Smooth muscle cell of the brain vasculature (primary cell): ENCODE measurements at places on chromosomes 1 and 21.

DNA sequence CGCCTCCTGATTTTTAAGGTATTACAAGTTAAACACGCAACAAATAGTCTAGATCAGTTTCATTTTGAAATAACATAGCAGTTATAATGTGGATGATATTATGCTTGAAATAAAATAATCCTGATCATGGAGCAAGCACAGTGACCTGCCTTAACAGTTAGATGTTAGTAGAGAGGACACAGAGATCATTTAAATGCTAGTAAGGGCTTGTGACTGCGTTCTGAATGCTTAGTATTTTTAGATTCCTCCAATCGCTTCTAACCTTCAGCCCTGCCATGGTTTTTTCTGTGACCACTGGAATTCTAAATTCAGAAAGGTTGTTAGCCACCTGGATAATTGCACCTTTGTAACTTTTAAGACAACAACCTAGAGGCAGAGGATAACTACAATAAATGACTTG, 46.4 kb downstream of the KIF26B start:
- no peak for DNase-seq

DNA sequence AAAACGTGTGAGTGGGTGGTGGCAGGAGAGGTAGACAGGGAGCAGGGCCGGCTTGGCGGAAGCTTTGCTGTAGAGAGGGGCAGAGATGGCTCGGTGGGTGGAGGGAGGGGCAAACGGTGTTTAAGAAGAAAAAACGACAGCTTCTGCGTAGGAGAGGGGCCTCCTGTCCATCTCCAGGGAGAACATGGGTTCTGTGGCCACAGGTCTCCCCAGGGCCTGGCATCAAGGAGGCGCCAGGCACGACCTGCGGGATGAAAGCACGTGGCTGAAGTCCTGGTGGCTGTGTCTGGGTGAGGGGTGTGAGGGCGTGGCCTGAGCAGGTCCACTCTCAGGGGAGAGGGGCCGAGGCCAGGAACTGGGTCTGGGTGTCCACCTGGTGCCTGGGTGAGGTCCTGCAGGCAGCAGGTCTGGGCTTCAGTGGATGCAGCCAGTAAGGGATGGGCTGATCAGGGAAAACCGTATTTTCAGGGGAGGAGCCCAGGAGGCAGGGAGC, 940 bp upstream of the PRKCZ start:
- DNase-seq = no peak

- no peak for DNase-seq
These were observed 951 bp upstream of the LINGO4 start for GRCh38 chr1:151806170-151806569.

DNA sequence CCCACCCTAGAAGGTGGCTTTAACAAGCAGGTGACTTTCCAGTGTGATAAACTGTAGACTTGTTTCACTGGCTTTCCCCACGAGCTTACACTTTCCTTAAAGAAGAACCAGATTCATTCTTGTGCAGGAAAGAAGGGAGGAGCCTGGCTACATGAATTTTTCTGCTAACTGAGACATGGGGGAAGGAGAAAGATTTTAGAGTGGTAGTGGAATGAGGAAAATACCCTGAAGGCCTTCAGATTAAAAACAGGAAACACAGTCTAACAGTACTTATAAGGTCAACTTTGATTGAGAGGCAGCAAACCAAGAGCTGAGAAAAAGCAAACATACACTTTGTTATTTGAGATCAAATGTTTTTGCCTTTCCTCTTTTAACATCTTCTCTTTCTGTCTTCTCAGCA, 640.9 kb upstream of the PLXNA2 start:
- DNase-seq = no peak

DNA sequence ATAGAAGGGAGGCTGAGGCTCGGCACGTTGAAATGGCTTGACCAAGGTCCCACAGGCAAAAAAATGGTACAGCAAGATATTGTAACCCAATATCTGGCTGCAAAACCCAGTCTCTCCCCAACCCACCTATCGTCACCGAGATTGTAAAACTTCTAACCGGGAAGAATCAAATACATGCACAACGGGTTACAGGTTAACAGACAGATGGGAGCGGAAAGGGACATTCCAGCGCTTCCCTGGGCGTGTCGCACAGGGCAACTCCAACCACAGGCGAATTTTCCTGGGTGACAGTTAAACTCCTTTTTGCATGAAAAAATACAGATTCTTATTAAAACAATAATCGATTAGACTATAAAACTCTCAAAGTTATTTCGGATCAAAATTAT, 31.8 kb upstream of the JUN start:
- DNase-seq = no peak

GRCh38 chr1:210792250-210793102, 341.5 kb downstream of the KCNH1 start:
- DNase-seq = no peak

DNA sequence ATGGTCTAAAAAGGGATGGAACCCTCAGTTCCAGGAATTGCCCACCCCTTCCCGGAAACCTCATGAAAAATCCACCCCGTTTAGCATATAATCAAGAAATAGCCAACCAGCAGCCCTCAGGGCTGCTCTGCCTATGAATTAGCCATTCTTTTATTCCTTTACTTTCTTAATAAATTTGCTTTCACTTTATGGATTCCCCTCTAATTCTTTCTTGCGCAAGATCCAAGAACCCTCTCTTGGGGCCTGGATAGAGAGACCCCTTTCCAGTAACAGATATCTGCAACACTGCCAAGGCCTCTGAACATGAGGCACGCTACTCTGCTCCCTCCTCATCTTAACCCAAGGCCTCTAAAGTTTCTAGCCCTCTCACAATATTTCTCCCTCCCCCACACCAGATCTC, 58.9 kb upstream of the POU2F1 start:
- no peak for DNase-seq

DNA sequence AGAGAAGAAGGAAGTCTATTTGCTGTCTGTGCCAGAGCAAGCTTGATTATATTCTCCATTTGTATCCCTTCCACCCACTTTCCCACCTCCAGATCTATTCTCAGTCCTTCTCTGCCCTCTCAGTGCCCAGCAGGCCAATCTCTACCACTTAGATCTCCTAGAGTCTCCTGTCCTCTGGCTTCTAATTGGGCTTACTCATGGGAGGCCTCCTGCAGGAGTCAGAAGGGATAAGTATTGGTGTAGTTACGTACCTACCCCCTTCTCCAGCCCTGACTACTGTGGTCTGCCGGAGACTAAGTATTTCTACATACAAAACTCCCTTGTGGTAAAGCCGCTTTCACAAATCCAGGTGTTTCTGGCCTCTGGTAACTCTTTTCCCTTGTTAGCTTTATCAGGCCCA, 221.2 kb downstream of the PTGER3 start:
- no peak for DNase-seq
